ENCODE measurements at places on chromosomes 5 and 9.

GRCh38 chr9:107569174-107569573 lies 79.6 kb upstream of the KLF4 start:
- DNase-seq = no peak

- peak; percentile 39 for DNase-seq
Measured at GRCh38 chr5:6745706-6746222, 32.5 kb downstream of the TENT4A start.

GRCh38 chr5:84881737-84882136 lies 497.1 kb upstream of the EDIL3 start:
- DNase-seq = no peak

DNA sequence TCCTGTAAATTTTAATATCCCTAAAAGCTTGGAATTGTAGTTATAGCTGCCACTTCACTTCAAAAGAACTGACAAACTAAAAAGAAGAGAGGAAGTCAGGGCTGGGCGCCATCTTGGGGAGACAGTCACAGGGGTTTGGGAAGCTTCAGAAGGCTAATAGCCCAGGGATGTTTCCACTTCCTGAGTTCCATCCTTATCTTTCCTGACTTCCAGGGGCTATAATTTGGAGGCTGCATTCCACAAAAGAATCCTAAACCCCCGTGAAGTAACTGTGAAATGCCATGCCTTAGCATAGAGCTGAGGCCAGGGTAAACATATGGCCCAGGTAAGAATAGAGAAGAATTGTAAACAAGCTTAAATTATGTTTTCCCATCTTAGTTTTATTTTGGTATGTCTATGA lies 75.4 kb upstream of the LPAR1 start:
- no peak for DNase-seq

DNA sequence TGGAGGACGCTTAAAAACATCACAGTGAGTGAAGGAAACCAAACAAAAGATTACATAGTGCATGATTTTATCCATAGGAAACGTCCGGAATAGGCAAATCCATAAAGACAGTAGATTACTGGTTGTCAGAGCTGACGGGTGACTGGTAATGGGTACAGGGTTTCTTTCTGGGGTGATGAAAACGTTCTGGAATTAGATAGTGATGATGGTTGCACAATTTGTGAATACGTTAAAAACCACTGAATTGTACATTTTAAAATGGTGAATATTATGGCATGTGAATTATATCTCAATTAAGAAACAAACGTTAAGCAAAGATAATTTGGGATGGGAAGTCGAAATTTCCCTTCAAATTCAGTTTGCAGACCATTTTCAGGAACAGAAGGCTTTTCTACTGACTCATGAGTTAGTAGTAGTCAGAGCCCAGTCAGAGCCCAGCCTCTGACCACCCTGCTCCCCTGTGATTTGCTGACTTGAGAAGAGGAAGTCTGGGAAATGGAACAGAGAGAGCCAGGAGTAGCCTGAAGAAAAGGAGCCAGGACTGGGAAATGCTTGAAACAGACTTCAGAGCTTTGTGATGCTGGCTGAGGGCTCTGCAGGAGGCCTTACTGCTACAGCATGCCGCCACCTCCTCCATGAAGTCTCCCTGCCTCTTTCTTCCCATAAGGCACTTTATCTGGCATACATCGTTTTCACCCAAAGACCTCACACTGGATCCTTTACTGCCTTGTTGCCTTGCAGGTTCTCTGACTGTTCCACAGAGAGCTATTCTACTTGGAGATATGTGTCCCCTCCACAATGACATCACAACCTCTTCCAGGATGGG lies 46.4 kb upstream of the CTNNA1 start:
- DNase-seq = no peak

- DNase-seq = peak; percentile 81
Measured at GRCh38 chr5:177473443-177474001, at the start of gene DBN1. TSS of gene DBN1 (minus strand) at chr5:177473634. CDS start at chr5:177473521, 113 bp downstream.

GRCh38 chr5:158599157-158599556 lies 500.6 kb downstream of the EBF1 start:
- DNase-seq = no peak

GRCh38 chr5:157842787-157843186 lies 16.2 kb downstream of the CLINT1 start:
- no peak for DNase-seq

DNA sequence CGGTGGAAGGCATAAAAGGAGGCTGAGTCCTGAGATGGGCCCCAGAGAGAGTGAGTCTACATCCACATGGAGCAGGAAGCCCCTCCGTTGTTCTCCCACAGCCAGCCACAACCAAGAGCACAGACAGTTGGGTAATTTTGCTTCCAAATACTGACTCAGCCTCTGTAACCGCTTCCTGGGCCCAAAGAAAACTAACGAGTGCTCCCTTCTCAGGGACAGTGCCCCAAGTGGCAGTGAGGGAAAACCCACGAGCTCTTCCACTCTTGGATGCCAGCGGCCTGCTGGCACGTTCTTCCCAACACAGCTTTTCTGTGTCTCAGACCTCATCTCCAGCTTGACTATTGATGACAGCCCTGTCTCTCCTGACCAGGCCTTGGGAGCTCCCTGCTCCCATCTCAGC lies 207.6 kb downstream of the FSTL4 start:
- no peak for DNase-seq

DNA sequence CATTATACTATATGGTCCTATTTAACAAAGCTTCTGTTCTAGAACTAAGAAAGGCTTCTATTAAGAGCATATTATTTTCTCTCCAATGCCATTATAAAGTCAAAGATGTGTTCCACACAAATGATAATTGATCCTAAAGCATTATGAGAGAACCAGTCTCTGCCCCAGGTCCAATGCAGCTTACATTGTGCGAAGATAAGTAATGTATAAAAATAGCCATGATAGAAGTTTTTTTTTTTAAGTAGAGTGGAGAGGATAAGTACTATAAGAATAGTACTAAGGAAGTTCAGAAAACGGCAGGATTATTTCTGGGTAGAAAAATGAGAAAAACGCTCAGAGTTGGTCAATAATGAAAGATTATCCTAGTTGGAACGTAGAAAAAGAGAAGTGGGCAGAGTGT lies 15.6 kb downstream of the UBTD2 start:
- DNase-seq = no peak

- no peak for DNase-seq
Measured at GRCh38 chr9:108980893-108981292, 32.4 kb downstream of the CTNNAL1 start.

DNA sequence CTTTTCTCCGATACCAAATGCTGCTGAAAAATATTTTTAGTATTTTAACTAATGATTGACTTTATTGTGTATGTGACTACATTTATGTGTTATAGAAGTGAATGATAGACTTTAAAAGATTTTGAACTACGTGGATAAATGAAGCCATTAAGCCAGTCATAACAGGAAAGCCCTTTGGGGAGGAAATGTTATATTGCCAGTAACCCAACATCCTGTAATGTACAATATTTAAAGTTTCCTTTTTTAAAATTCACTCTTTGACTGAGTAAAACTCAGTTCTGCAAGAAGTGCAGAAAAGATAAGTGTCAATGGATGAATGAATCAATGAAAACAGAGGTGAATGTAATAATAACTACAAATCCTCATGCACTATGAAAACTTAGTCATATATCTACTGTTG lies 102.6 kb upstream of the TLE4 start:
- DNase-seq = no peak

- no peak for DNase-seq
Measured at GRCh38 chr9:121889990-121890563, 203.0 kb downstream of the TTLL11 start.

DNA sequence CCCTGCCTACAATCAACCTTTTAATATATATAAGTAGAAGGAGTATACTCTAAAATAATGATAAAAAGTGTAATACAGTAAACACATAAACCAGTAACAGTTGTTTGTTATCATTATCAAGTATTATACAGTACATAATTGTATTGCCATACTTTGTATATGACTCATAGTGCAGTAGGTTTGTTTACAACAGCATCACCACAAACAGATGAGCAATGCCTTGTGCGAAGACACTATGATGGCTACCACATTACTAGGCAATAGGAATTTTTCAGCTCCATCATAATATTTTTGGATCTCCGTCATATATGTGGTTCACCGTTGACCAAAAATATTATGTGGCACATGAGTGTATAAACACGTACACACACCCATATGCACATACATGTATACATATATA lies 69.7 kb upstream of the APC start:
- no peak for DNase-seq

- DNase-seq = no peak
Measured at GRCh38 chr9:16306586-16306985, 563.9 kb downstream of the BNC2 start.

DNA sequence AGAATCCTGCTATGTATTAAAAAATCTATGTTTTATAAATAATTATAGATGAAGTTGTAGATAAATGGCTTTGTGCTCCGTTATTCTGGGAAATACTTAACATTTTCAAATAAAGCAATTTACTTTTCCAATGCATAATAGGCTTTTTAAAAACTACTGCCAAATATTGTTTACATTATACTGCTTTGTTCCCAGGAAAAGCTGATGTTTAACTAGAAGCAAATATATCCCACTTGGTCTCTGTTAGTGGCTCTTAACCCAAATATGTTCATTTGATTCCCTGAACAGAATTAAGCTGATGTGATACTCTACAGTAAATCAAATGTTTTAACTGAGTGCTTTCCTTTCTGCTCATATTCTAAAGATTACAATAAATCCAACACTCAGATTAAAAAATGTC lies 326.3 kb downstream of the SLCO4C1 start:
- DNase-seq = no peak

DNA sequence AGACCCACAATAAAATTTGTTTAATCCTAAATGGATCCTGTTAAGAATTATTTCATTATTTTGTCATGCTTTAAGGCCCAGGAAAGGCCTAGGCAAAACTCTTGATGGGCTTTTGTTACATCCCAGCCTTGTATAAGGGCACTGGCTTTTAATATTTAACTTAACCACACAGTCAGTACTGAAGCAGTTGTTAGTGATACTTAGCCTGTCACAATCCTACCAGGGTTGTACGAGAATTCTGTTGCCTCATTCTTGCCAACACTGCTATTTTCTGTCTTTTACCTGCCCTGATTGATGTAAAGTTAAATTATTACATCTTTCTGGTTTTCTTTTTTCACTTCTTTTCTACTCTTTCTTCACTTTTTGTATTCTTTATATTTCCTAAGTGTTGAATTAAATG lies 10.9 kb downstream of the ZNF169 start:
- DNase-seq = no peak

DNA sequence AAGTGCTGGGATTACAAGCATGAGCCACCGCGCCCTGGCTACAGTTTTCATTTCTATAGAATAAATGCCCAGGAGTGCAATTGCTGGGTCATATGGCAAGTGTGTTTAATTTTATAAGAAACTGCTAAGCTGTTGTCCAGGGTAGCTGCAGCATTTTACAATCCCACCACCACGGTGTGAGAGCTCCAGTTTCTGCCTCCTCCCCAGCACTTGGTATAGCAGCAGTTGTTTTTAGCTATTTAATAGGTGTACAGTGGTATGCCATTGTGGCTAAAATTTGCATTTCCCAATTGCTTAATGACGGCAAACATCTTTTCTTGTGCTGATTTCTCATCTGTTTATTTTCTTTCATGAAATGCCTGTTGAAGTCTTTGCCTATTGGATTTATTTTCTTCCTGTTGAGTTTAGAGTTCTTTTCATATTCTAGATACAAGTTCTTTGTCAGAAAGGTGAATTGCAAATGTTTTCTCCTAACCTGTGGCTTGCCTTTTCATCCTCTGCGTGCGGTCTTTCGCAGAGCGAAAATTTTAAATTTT lies 100.3 kb downstream of the NDFIP1 start:
- no peak for DNase-seq

GRCh38 chr9:128627127-128627715 lies 29.4 kb downstream of the DYNC2I2 start:
- no peak for DNase-seq

DNA sequence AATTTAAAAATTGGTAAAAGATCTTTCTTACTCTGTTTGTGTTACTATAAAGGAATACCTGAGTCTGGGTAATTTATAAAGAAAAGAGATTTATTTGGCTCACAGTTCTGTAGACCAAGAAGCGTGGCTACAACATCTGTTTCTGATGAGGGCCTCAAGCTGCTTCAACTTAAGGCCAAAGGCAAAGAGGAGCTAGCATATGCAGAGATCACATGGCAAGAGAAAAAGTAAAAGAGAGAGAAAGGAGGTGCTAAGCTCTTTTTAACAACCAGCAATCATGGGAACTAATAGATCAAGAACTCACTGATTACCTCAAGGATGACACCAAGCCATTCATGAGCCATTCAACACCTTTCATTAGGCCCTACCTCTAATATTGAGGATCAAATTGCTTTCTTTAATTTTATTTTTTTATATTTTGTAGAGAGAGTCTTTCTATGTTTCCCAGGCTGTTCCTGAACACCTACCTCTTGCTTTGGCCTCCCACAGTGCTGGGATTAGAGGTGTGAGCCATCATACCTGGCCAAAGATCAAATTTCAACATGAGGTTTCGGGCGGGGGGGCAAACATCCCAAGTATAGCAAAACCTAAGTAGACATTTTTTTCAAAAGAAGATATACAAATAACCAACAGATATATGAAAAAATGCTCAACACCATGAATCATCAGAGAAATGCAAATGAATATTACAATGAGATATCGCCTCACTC lies 16.0 kb upstream of the SHC3 start:
- DNase-seq = no peak

DNA sequence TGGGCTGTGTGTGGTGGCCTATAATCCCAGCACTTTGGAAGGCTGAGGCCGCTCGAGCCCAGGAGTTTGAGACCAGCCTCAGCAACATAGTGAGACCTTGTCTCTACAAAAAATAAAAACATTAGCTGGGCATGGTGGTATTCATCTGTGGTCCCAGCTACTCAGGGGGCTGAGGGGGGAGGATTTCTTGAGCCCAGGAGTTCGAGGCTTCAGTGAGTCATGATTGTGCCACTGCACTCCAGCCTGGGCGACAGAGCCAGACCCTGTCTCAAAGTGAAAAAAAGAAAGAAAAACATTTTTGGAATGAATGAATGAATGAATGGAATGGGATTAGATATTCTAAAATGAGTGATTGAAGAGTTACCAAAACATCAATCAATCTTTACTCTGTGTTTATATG lies 85.8 kb downstream of the FGF1 start:
- DNase-seq = no peak

DNA sequence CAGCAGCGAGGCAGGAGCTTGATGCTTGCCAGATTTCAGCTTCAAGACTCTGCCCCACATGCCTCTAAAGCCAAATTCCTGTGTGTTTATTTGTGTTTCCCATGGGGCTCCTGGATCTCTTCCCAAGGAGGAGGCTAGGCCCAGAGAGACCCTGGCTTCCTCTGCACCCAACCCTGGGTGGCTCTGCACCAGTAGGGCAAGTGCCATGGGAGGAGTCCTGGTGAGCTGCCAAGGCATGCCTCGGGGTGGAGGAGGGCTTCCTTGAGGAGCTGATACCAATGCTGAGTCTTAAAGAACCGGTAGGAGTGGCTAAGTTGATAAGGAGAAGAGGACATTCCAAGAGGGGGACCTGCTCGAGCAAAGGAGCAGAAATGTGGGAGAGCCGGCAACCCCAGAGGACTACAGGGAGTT lies 6.8 kb upstream of the TIFAB start:
- no peak for DNase-seq

- no peak for DNase-seq
Measured at GRCh38 chr9:130624154-130624553, 40.2 kb upstream of the PRDM12 start.
